ENCODE measurements at places on chromosomes 6 and 20. TPM values are rescaled to one million over a fixed set of nuclear protein-coding genes. Genes with fewer than 3 reads are reported as not detected.

The LINC00237 gene
- polyA plus RNA-seq, result not detected

The PCSK2 gene
- polyA plus RNA-seq, result 8.0 TPM

GRCh38 chr6:11366183-11366933, 133.9 kb upstream of the NEDD9 start:
- DNase-seq, result no peak

- DNase-seq, result no peak
These were observed 61.0 kb downstream of the NUDT3 start for GRCh38 chr6:34331371-34332050.

The SLC13A3 gene
- 0.77 TPM for polyA plus RNA-seq

GRCh38 chr20:56032251-56032650, 26.9 kb upstream of the CBLN4 start:
- no peak for DNase-seq

- DNase-seq, result no peak
These were observed 49.3 kb downstream of the PHACTR2 start for GRCh38 chr6:143727035-143727434.

DNA sequence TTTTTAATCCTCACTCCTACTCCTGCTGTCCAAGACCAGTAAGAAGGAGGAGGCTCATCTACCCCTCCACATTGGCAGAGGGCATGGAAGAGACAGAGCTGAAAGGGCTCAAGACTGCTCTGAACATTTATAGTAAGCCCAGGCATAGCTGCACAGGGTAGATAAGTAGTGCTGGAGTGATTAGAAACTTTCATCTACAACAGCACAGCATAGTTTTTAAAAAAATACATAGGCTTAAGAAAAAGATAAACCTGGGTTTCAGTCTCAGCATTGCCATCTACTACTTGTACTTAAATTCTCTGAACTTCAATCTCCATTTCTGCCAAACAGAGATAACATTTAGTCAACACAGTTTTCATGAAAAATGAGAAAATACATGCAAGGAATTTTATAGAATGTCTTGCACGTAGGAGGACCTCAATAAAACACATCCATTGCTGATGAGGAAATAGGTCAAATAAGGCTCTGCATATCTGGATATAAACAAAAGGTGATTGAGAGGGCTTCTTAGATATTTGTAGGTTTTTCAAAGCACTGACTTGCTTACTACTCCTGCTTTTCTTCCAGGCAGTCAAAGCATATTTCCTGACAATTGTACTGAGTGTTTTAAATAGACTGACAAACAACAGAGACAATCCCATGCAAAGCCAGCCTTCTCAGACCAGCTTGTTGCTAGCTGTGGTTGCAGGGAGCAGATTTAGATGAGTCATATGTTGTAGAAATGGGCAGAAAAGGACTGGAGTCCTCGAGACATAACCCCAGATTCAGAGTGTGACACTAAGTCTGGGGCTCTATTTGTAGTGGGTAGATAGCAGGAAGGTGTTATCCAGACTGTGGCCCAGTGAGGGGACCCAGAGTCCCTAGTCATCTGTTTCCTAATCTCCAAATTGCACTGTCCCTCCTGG, 107.4 kb upstream of the TAB2 start:
- DNase-seq, result no peak

- no peak for DNase-seq
These were observed 8.6 kb downstream of the CDC40 start for GRCh38 chr6:110188791-110189190.

DNA sequence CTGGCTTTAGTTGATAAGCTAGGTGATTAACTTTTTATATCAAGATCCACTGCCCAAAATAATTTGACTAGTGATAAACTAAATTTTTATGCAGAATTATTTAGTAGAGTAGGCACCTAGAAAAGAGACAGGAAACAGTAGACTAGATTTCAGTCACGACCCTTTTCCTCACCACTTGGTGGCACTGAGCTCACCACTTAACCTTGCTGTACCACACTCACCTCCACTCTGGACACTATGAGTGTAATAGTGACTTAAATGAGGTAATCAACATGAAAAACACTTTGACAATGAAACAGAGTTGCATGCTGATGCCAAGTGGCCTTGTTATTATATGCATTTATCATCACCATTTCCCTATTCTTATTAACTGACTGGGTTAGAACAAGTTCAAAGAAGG, 730.4 kb downstream of the KIF16B start:
- DNase-seq, result no peak

GRCh38 chr20:10250902-10251301, 32.3 kb downstream of the SNAP25 start:
- no peak for DNase-seq

DNA sequence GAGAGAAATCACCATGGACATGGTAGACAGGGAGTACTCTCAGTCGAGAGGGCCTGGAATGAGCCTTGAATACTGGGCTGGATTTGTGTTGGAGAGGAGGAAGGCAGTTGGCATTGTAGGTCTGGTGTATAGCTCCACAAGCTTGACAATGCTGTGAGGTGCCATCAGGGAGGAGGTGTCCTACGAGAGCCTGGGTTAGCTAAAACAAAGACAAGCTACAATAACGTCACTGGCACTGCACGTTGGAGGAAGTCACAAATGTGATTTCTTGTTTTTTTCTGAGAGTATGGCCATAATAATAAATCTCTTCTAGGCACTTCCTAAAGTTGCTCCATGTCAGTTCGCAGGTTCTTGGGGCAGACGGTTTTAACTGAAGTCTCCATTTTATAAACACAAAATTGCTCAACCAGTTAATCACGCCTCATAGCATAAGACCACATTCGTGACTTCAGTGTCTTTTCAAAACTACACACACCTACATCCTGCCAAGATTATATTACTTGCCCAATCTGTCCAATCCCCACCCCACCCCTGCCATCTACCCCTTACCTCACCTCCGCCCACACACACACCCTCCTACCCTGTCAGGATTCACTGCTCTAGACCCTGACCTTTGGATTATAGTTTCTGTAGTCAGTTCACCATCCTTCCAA, 4.4 kb upstream of the HLA-DMB start:
- DNase-seq, result no peak

The ZNF133 gene
- polyA plus RNA-seq, result 15.2 TPM

GRCh38 chr6:101582792-101583191, 189.3 kb downstream of the GRIK2 start:
- no peak for DNase-seq

The MEP1A gene
- not detected for polyA plus RNA-seq

- DNase-seq, result no peak
These were observed 103.0 kb downstream of the PLEKHG1 start for GRCh38 chr6:150702675-150703074.

GRCh38 chr6:31794294-31794865, 1.2 kb downstream of the VARS1 start:
- no peak for DNase-seq

The HEY2 gene
- polyA plus RNA-seq, result 3.0 TPM

The NKAIN4 gene
- 0.23 TPM for polyA plus RNA-seq

GRCh38 chr6:49341869-49342268, 121.2 kb downstream of the MMUT start:
- DNase-seq, result no peak

Data from urinary bladder (tissue), 4 donors.